ENCODE measurements at places on chromosomes 6 and 20. TPM values are rescaled to one million over a fixed set of nuclear protein-coding genes. Genes with fewer than 3 reads are reported as not detected.
A peak's percentile ranks its signal among the peaks of the same experiment; 100 is the strongest.

DNA sequence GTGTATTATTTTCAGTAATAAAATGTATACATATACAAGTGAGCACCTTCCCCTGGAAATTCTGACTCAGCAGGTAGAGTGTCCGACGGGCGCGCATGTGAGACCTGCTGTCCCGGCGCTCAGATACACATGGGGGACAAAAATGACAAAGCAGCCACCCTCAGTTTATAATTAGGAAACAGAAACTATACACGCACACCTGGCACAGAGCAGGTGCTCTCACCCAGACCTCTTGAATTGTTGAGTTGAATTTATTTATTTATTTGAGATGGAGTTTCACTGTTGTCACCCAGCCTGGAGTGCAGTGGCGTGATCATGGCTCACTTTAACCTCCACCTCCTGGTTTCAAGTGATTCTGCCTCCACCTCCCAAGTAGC is 180.4 kb downstream of the ZDHHC14 start:
- ATAC-seq, result no peak

DNA sequence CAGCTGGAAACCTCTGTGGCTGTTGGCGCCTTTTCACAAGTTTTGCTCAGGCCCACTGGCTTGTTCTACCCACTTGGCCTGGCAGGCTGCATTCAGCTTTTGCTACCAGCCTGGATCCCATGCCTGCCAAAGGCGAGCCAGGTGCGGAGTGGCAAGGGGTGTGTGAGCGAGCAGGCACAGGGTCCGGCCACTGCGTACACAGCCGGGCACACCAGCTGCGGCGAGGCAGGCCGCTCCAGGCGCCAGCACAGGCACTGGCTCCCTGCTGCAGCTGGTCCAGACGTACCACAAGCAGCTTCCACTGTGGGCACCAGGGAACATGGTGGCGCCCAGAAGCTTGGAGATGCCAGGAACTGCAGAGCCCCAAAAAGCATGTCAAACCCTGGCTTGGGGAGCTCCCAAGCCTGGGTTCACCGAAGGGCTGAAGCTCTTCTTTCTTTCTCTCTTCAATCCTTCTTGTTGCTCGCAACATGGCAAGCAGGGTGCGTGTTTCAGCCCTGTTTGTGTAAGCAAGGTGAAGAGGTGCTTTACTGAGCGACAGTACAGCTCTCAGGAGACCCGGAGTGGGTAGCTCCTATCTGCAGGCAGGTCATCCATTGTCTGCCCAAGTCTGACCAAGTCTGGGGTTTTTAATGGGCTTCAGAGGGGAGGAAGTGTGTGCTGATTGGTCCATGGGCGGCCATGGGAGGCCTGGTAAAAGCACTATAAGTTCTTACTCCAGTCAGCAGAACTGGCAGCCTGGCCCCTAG is 32.6 kb upstream of the GRM4 start:
- no peak for ATAC-seq

DNA sequence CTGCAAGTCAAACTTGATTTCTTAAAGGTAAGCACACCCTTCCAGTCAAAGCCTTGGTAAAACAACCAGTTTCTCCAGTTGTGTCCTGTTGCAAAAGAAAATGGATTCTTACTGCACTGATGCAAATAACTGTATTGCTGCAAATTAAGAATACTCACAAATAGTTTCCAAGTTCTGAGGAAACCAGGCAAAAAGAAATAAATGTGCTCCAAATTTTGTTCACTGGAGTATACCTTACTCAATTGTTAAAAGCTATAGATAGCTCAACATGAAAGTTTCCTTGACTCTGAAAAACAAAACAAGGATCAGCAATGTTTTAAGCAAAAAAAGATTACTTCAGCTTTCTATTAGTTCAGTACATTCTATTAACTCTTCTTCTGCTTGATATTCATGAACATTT is 75.2 kb downstream of the SLC16A10 start:
- ATAC-seq, result no peak

DNA sequence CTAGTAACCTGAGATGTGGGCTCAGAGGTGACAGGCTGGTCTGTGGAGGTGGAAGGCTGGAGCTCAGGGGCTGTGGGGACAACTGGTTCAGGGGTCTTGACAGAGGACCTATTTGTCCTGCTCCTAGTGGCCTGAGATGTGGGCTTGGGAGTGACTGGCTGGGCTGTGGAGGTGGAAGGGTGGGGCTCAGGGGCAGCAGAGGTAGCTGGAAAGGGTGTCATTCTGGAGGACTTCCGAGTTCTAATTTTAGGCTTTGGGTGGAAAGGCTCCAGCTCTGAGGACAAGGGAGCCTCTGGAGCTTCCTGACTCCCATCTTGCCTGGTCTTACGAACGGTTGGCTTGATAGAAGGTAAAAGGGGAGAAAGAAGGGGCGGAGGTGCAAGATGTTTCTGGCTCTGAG is 11.5 kb downstream of the MDC1 start:
- no peak for ATAC-seq

- peak; percentile 54 for ATAC-seq
These were observed 109.1 kb downstream of the PRDM1 start for GRCh38 chr6:106194949-106195921.

- ATAC-seq, result peak; percentile 98
These were observed 114.7 kb downstream of the PSMB1 start for GRCh38 chr6:170438402-170438753.

DNA sequence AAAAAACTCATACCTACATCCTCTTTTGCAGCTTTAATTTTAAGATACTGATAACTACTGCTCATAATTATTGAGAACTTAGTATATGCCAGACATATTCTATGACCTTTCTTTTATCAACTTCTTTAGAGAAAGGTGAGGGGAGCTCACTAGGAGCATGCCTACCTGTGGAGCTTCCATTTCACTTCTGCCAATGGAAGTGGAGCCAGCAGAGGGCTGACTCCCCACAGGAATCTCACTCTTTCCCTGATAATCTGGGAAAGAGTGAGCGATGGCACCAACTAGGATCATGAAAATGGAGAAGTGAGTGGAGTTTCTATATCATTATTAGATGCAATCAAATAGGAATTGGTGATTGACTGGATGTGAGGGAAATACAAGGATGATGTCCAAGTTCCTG is 484.9 kb downstream of the LMBRD1 start:
- ATAC-seq, result no peak

GRCh38 chr6:70082830-70083229 is 216.5 kb downstream of the COL19A1 start:
- ATAC-seq, result no peak

GRCh38 chr6:158467923-158468322 is 92.0 kb upstream of the TMEM181 start:
- no peak for ATAC-seq

GRCh38 chr20:47272893-47273590 is 83.5 kb downstream of the ZMYND8 start:
- ATAC-seq, result peak; percentile 51

GRCh38 chr6:161668665-161669064 is 394.8 kb upstream of the AGPAT4 start:
- ATAC-seq, result no peak

GRCh38 chr6:138803861-138804260 is 8.0 kb downstream of the ECT2L start:
- ATAC-seq, result no peak

- ATAC-seq, result no peak
These were observed 41.7 kb downstream of the CNBD2 start for GRCh38 chr20:36010076-36010475.

DNA sequence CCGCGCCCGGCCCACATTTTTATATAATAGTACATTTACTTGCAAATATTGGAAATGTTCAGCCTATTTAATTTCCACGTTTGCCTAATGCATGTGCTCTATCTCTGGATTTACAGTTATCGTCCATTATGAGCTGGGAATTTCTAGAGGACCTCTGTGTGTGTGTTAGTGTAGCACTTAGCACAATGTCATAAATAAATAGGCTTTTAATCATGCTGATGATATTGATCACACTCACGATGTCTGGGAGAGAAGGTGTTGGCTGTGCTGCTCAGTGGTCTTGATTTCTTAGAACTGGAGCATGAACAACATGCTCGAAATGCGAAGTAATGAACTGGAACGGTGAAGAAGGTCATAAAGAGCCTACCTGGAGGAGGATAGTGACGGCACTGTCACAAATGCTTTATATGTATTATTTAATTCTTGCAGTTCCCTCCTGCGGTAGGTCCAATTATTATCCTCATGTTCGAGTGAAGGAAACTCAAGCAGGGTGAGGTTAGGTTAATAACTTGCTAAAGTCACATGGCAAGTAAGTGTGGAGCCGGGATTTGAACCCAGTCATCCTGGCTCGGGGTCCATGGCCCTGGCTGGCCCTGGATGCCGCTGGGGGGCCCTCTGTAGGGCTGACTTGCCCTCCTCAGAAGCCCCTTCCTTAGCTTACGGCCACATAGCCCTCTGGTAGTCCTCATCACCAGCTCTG is 130.8 kb downstream of the ZDHHC14 start:
- peak; percentile 66 for ATAC-seq

SLC17A9 gene
- total RNA-seq, result 0.13 TPM

DNAH8 gene
- 0.05 TPM for total RNA-seq

BTNL2 gene
- not detected for total RNA-seq

RNF144B gene
- 0.29 TPM for total RNA-seq

BYSL gene
- 40.3 TPM for total RNA-seq

DSP gene
- total RNA-seq, result 5.6 TPM

NFATC2 gene
- 9.7 TPM for total RNA-seq
